Activated CD8-positive, alpha-beta T cell treated with anti-CD3 and anti-CD28 coated beads for 36 hours (primary cell): ENCODE measurements at places on chromosomes 5 and 9. TPM values are rescaled to one million over a fixed set of nuclear protein-coding genes. Genes with fewer than 3 reads are reported as not detected.

SOX30 gene
- 0.11 TPM for total RNA-seq

DNA sequence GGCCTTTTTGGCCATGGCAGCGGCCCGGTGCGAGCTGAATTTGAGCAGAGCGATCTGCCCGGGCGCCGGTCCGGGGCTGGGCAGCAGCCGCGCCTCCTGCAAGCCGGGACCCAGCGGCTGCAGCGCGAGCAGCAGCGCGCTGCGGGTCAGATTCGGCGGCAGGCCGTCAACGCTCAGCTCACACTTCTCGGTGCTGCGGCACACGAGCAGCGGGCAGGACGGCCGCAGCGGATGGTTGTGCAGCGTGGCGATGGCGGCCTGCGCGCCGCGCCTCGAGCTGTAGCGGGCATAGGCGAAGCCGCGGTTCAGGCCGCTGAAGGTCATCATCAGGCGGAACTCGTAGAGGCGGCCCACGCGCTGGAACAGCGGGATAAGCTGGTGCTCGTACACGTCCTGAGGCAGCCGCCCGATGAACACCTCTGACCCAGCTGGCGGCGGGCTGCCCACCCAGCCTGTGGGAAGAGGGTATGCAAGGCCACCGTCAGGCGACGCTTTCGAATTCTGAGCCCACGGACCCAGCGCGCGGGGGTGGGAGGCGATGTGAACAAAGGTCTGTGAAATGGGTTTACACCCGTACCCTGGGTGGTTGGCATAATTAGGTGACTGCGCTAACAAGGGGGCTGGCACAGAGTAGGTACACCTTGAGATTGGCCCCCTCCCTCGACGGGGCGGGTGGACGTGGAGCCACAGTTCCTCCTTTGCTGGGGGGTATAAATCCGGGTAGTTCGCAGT, 755 bp downstream of the DND1 start:
- peak; percentile 33 for DNase-seq

- no peak for DNase-seq
Measured at GRCh38 chr9:3028535-3028934, 184.6 kb upstream of the PUM3 start.

DNA sequence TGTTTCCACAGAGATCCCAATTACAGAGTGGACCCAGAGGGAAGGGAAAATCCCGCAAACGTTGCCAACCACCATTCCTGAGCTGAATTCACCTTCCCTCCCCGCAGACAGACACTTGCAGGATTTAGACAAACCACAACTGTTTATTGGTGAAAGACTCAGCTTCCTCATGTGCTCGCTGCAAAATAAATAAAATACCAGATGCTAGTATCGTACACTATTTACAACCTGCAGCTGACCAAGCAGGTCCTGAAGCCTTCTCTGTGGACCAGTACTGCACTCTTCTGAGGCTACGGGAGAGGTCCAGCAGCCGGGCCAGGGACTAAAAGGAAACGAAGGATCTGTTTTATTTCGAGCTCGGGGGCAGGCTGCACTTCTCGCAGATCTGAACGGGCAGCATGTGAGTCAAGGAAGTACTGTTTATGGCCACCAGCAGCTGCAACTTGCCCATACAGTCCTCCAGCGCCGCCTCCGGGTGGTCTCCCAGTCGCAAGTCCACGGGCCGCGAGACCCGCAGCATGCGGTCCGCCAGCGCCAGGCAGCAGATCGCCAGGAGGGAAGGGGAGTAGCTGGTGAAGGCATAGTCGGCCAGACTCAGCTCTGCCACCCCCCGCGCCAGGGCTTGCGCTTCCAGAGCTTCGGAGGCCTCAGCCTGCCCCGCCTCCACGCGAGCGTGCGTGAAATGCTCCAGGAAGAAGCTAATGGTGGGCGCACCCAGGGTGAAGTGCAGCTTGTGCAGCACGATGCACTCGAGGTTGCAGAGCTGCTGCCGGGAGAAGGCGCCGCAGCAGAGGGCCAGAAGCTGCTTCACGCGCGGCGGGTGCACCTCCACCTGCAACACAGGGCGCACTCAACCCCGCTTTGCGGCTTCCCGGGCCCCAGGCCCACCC, 2.1 kb downstream of the CCNO start:
- DNase-seq: peak; percentile 32

LCN15 gene
- total RNA-seq: not detected

GRCh38 chr5:169004551-169004950, 296.4 kb downstream of the SLIT3 start:
- no peak for DNase-seq

DNA sequence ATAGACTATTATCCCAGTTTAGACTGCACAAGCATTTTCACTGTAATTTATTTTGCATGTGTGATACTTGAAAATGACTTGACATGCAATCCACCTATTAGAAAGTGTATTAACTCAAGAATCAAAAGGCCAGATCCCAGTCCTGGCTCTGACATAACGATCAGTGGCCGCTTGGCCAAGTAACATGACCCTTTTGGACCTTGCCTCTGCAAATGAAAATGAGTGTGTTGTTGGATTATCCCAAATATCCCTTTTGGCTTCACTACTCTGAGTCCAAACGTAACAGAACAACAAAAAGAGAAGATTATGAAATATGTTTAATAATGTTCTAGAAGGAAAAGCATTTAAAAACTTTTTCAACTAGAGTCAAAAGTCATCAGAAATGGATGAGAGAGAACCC, 19.0 kb downstream of the DMGDH start:
- DNase-seq: no peak

DNA sequence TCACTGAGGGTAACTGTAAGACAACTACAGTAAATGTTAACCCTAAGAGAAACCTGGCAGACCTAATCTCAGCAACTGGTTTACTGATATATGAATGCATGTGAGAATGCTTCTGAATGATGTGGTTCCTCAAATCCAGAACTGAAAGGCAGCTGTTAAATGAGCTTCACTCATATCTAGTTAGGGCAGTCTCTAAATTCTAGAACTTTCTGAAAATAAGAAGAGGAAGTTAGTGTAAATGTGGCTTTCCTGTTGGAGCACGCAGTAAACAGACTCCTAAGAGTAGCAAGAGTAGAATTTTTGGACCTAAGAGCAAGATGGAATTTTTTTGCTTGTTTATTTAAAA, 117.9 kb upstream of the KCNN2 start:
- no peak for DNase-seq

DNA sequence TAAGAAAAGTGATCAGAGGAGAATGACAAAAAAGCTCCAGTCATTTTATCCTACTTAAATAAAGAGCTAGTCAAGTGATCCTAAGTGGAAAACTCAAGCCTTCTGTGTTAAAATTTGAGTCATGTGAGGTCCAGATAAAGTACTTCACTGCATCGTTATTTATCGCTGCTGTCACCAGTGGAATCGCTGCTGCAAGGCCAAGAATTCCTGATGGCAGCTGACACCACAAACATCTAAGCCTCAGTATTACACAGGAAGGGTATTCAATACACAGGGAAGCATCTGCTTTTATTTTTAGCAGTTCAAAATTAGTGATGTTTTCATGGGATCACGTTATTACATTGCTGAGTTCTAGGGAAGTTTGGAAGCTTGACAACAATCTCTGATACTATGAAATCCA, 190.3 kb downstream of the GOLPH3 start:
- no peak for DNase-seq

GRCh38 chr9:122360891-122361290, 9.9 kb upstream of the PTGS1 start:
- peak; percentile 48 for DNase-seq

PITX1 gene
- total RNA-seq: 0.20 TPM

- peak; percentile 32 for DNase-seq
Measured at GRCh38 chr5:1111241-1111726, 579 bp downstream of the SLC12A7 start.
